Stimulated activated CD8-positive, alpha-beta memory T cell treated with anti-CD3 and anti-CD28 coated beads, Interleukin-7, amount 100 ng/mL, for 4 hours (primary cell): ENCODE measurements at places on chromosomes 11 and 22.

DNA sequence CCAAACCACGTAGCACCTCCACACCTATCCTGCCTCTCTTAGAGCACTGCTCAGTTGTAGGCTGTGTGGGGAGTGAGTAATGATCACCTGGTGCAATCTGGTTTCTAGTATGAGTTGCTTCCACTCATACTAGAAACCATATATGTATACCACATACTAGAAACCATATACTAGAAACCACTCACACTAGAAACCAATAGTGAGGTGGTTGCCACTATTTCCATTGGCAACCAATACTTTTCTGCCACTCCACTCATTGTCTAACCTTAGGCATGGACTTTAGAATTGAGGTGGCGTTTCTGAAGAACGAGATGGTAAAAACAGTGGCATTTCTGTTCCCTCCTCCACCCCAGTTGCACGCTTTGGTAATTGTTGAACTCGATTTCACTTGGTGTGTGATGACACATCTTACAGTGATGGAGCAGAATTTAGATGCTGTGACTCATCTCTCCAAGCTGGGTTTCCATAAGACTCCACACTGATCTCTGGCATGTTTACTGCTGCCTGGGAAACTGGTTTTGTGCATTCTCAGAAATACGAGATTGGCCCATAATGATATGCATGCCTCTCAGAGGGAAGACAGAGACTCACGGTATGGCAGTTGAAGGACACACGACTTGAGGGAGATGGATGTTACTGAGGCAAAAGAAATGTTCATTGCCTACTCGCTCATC lies 82.9 kb downstream of the KIRREL3 start:
- no peak for DNase-seq

DNA sequence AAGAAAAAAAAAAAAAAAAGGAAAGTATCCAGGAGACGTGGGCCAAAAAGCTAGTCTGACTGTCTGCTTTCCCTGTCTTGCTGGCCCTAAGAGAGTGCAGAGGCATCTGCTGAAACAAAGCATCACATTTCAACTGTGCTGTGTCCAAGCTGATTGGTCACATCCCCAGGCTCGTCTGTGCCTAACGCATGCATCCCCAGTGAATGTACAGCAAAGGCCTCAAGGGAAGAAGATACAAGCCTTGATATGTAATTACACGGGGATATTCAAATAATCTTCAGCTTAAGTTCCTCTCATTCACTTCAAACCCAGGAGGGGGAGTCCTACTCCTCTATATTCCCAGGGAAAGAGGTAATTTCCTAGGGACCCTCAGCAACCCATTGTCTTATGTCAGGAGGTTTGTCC lies 5.4 kb upstream of the SORL1 start:
- DNase-seq: no peak

DNA sequence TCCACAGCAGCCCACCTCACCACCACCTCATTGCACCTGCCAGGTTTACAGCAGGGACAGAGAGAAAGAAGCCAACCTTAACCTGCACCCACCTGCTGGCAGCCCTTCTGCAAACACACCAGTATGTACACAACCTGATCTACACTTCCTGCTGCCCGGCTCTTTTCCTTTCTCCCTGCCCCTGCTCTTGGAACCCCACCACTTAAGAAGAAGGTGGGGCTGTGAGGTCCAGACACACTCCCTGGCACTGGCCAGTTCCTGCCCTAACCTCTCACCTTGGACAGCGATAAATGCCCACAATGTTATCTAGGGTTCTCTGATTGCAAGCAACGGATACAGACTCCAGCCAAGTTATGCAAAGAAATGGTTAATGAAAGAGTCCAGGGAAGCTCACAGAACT lies 10.8 kb upstream of the SLC35C1 start:
- DNase-seq: no peak

- no peak for DNase-seq
These were observed 42.1 kb upstream of the TPBGL start for GRCh38 chr11:75198278-75198973.

- DNase-seq: no peak
These were observed 17.4 kb upstream of the TMPRSS6 start for GRCh38 chr22:37126882-37127281.
